AG08395 (cell line): ENCODE measurements at places on chromosomes 5 and 9.

- DNase-seq = peak; percentile 29
Measured at GRCh38 chr5:67350618-67351201, 154.1 kb upstream of the CD180 start.

GRCh38 chr9:37345038-37345437 lies 77.5 kb upstream of the GRHPR start:
- no peak for DNase-seq

- DNase-seq = no peak
Measured at GRCh38 chr9:37889536-37889935, 14.4 kb downstream of the SLC25A51 start.

DNA sequence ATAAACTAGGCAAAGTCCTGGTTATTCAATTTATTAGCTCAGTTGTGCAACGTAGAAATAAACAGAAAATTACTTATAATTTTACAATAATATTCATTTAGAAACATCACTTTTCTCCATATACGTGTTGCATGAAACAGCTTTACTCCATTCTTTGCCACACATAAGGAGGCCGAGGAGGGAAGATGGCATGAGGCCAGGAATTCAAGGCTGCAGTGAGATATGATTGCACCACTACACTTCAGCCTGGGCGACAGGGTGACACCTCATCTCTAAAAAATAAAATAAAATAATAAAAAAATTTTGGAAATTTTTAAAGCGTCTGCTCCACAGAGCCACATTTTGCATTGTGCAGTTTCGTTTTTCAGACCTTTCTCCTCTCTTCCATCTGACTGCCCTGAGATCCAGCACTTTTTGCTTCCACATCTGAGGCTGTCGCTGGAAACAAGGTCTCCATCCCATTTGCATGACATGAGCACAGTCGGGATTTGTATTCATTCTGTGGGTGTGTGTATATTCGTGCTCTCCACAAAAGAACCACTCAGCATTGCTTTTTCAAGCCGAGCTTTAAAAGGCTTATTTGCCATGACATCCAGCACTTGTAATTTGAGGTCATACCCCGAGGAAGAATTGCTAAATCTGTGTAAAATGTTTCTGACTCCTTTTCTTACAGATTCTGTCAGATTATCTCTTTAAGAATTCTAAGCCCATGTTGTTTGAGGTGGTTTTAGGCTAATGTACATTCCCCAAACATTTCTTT lies 98.6 kb upstream of the MSX2 start:
- DNase-seq = no peak

DNA sequence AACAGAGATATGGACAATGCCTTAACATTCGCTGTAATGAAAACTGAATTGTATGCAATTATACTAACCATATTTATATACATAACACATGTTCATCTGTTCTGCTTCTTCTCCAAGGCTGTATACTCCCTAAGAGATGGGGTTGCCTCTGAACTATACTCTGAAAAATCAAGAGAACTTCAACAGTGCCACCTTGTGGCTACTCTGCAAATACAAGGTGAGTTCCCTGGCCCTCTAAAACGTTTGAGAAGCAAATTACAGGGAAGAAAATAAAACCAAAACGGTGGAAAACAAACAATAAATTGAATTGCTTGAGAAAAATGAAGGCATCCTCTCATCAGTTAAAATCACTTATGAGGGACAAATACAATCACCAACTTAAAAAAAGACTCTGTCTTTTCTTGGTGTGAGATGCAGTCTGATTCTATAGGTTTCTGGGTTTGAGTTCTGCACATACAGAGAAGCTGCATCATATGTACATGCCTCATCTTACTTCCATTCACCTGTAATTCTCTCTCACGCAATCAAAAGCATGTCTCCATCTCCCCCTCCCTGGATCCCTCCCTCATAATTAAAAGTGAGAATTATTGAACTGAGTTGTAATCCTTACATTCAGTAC lies 98.6 kb downstream of the FBXW11 start:
- peak; percentile 66 for DNase-seq
